ENCODE measurements at places on chromosomes 13 and 19. TPM values are rescaled to one million over a fixed set of nuclear protein-coding genes. Genes with fewer than 3 reads are reported as not detected.
A peak's percentile ranks its signal among the peaks of the same experiment; 100 is the strongest.

DNA sequence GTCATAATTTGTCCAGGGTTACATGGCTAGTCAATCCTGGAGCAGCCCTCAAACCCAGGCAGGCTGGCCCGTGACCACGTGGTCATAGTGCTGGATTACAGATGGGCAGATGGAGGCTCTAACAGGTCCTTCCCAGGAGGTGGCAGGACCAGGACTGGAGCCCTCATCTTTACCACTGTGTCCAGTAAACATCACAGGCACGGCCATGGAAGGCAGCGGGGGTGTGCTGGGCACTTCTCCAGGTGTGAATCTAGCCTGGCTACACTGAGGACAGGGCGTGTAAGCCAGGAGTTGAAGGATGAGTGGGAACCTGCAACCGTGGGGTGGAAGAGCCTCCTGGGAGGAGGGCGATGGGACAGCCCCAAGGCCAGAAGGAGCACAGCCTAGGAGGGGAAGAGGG, 6.1 kb downstream of the CIC start:
- peaks cover 85% of the 10 kb centered on the region for H3K4me1 ChIP-seq
- peak overlapping the region; percentile 96 for H3K27ac ChIP-seq
- no peak overlapping the region for H3K4me3 ChIP-seq
- H3K27me3 ChIP-seq, result no peaks in the 10 kb centered on the region
- H3K36me3 ChIP-seq, result peaks cover 31% of the 10 kb centered on the region
- DNase-seq, result no peak

PLPPR3 gene
- 8.4 TPM for total RNA-seq

CYP2F1 gene
- 4.1 TPM for total RNA-seq

ADGRE3 gene
- 2.4 TPM for total RNA-seq

KISS1R gene
- total RNA-seq, result not detected

DNA sequence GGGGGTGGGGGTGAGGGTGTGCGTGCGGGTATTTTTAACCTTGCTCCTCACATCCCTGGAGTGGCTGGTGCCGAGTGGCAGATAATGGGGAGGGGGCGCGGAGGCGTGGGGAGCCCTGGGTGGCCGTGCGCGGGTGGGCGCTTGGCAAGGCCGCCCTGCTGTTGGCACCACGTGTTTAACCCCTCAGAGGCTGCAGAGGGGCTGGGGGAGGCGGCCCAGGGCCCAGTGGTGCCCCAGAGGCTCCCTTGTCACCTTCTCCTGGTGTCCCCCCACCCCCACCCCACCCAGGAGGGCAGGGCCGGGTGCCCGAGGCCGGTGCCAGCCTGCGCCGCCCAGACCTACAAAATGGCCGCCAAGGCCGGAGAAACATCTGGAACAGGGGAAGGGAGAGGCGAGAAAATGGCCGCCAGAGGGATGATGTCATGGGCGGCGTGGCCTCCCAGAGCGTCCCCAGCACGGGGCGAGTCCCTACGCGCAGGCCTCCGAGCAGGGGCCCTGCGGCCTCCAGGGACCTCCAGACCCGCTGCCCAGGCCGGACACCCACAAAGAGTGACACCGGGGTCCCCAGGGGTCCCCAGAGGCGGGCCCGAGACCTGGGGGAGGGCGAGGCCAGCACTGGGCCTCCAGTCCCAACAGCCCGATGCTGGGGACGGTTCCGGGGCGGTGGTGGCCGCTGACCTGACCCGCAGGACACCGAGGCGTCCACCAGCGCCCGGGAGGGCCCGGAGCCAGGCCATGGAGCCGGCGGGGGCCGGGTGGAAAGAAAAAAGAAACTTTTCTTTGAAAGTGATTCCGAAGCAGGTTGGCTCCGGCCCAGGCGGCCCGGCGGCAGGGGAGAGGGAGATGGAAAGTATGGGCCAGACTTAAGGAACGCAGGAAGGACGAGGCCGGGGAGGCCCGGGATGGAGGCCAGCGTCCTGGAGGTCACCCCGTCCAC, 38.2 kb downstream of the NFIC start:
- peak overlapping the region; percentile 25 for H3K4me3 ChIP-seq
- DNase-seq, result peak; percentile 95
- peaks cover 55% of the 10 kb centered on the region for H3K4me1 ChIP-seq
- no peaks in the 10 kb centered on the region for H3K27me3 ChIP-seq
- peak overlapping the region; percentile 99 for H3K27ac ChIP-seq

CYP4F2 gene
- total RNA-seq, result not detected

- H3K27me3 ChIP-seq, result no peaks in the 10 kb centered on the region
- H3K4me3 ChIP-seq, result no peak overlapping the region
- no peak for DNase-seq
- no peak overlapping the region for H3K27ac ChIP-seq
- H3K4me1 ChIP-seq, result no peaks in the 10 kb centered on the region
Observed at GRCh38 chr19:33564836-33565338, 43.3 kb upstream of the PEPD start.

DNA sequence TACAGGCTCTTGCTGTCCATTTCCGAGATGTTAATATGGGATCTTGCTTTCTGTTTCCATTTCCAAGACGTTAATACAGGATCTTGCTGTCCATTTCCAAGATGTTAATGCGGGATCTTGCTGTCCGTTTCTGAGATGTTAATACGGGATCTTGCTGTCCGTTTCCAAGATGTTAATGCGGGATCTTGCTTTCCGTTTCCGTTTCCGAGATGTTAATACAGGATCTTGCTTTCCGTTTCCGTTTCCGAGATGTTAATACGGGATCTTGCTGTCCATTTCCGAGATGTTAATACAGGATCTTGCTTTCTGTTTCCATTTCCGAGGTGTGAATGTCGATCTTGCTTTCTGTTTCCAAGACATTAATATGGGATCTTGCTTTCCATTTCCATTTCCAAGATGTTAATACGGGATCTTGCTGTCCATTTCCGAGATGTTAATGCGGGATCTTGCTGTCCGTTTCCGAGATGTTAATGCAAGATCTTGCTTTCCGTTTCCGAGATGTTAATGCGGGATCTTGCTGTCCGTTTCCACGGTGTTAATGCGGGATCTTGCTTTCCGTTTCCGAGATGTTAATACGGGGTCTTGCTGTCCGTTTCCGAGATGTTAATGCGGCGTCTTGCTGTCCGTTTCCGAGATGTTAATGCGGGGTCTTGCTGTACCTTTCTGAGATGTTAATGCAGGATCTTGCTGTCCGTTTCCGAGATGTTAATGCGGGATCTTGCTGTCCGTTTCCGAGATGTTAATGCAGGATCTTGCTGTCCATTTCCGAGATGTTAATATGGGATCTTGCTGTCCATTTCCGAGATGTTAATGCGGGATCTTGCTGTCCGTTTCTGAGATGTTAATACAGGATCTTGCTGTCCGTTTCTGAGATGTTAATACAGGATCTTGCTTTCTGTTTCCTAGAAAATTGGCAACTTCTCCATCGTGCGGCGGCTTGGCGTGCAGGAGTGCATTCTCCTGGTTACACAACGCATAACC, 38.3 kb downstream of the PEX11G start:
- H3K4me1 ChIP-seq, result no peaks in the 10 kb centered on the region
- DNase-seq, result no peak
- no peak overlapping the region for H3K27ac ChIP-seq
- no peak overlapping the region for H3K4me3 ChIP-seq
- no peaks in the 10 kb centered on the region for H3K27me3 ChIP-seq

GRCh38 chr13:63481334-63481733, 2065.7 kb upstream of the PCDH20 start:
- H3K4me1 ChIP-seq, result no peaks in the 10 kb centered on the region
- H3K4me3 ChIP-seq, result no peak overlapping the region
- no peak overlapping the region for H3K27ac ChIP-seq
- no peaks in the 10 kb centered on the region for H3K36me3 ChIP-seq

DNA sequence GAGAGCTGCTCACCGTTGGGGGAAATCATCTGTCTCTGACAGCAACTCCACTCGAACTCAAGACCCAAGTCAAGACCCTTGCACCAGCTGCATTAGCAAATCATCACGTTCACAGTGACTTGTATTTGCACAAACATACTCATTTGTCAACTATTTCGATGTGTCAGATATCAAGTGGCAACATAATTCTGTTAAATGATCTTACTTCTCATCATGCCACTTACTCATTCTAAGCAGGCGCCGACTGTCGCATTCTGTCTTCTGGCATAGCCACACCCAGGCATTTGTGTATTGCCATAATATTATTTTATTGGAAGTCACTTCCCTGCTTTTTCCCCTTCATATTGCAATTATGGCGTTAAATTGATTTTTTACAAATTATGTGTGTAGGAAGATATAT, 23.0 kb upstream of the ATP1A3 start:
- H3K4me3 ChIP-seq, result no peak overlapping the region
- H3K36me3 ChIP-seq, result no peaks in the 10 kb centered on the region
- no peaks in the 10 kb centered on the region for H3K27me3 ChIP-seq
- H3K4me1 ChIP-seq, result no peaks in the 10 kb centered on the region

GRCh38 chr19:31351056-31351854, 2.0 kb upstream of the TSHZ3 start:
- peak overlapping the region; percentile 79 for H3K27ac ChIP-seq
- H3K4me1 ChIP-seq, result peaks cover 35% of the 10 kb centered on the region
- H3K4me3 ChIP-seq, result peak overlapping the region; percentile 89
- peak; percentile 88 for DNase-seq
- no peaks in the 10 kb centered on the region for H3K36me3 ChIP-seq

- no peak overlapping the region for H3K4me3 ChIP-seq
- H3K36me3 ChIP-seq, result no peaks in the 10 kb centered on the region
- no peaks in the 10 kb centered on the region for H3K4me1 ChIP-seq
- no peak for DNase-seq
- H3K27me3 ChIP-seq, result no peaks in the 10 kb centered on the region
- no peak overlapping the region for H3K27ac ChIP-seq
Observed at GRCh38 chr19:47436712-47437401, 17.5 kb upstream of the MEIS3 start.

DNA sequence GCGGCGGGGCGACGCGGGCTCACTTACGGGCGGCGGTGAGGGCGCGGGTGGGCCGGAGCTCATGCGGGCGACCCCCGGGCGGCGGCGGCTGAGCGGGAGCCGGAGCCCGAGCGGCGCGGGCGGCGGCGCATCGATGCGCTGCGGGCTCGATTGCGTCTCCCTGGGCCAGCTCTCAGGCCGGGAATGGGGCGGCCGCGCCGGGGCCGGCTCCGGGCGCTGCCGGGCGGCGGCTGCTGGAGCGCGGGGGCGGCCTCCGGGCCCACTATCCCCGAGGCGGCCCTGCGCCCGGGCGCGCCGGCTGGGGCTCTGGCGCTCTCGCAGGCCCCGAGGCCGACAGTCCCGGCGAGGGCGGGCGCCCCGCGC, 1.4 kb upstream of the TSHZ3 start:
- peak overlapping the region; percentile 89 for H3K27ac ChIP-seq
- peak; percentile 40 for DNase-seq
- no peaks in the 10 kb centered on the region for H3K36me3 ChIP-seq
- peaks cover 39% of the 10 kb centered on the region for H3K27me3 ChIP-seq

- no peaks in the 10 kb centered on the region for H3K27me3 ChIP-seq
Observed at GRCh38 chr13:29362849-29363604, 232.5 kb downstream of the SLC7A1 start.

DNA sequence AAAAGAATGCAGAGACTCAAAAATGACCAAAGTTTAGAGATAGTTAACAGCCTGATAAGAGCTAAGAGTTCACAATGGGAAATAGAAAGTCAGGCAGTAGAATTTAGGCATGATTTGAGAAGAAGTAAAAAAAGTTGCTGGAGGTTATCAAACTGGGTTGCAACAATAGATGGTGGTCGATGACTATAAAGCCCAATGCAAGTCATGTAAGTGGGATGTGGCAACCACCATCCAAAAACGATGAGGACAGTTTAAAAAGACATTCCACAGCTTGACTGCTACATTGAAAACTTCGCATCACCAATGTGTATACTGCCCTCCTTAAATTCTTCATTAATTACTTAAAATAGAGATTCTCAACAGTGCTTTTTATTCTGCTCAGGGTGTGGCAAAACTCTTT, 19.7 kb downstream of the ELF1 start:
- H3K36me3 ChIP-seq, result no peaks in the 10 kb centered on the region
- peaks cover 33% of the 10 kb centered on the region for H3K4me1 ChIP-seq
- no peak overlapping the region for H3K4me3 ChIP-seq
- no peak for DNase-seq
- no peak overlapping the region for H3K27ac ChIP-seq

DNA sequence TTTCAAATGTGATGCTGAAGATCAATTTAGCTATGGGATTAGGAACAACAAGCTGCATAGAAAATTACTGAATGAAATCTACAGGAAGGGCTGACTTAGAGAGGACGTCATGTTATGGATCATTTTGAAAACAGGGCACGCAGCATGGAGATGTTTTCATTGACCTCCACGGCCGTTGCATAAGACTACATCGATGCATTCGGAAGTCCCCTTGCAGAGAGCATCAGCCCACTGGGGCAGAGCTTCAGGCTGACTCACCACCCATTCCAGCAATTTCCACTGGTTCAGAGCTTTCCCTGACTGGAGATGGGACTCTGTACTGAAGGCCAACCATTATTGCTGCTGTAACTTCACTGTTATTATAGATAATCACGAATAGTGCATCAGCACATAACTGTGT, 305.3 kb downstream of the IRS2 start:
- H3K27me3 ChIP-seq, result no peaks in the 10 kb centered on the region
- H3K36me3 ChIP-seq, result no peaks in the 10 kb centered on the region
- H3K4me3 ChIP-seq, result no peak overlapping the region
- H3K27ac ChIP-seq, result no peak overlapping the region
- no peak for DNase-seq
- H3K4me1 ChIP-seq, result peaks cover 2% of the 10 kb centered on the region

GRCh38 chr13:33150126-33150525, 133.9 kb downstream of the KL start:
- no peak overlapping the region for H3K27ac ChIP-seq
- peaks cover 16% of the 10 kb centered on the region for H3K4me1 ChIP-seq
- DNase-seq, result no peak
- no peak overlapping the region for H3K4me3 ChIP-seq

DNA sequence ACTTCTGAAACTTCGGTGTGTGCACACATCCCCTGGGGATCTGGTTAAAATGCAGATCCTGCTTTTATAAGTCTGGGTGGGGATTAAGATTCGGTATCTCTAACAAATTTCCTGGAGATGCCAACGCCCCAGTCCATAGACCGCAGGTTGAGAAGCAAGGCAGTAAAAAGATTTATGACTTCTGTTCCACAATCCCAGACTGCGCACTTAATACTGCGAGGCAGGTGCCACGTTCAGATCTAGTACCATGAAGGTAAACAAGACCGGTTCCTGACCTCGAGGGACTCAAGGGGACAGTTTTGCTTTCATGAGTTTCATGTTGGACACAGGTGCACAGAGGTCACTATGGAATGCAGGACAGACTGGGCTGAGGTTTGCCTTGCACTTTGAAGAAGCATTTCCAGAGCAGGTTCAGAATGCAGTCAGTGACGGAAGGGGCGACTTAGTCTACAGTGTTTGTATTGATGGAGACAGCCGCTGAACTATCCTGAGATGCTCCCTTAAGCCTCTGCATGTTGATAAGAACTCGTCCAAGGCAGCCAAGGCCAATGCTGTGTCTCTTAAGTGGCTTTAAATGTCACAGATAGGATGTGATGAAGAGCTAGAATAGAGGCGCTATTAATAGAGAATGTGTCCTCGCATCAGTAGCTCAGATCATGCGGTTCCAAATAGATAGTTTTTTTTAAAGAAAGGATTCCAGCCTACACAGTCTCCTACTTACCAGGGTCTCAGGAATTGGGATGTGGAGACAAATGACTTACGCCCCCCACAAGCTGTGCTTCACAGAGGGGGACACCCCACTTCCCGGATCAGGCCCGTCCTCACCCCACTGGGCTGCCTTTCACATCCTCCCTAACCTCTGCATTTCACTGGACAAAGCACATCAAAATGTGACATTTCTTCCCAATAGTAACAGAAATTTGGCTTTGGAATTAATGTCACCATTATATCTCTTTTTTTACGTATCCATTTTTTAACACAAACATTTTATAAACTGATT, 97.1 kb upstream of the IRS2 start:
- no peaks in the 10 kb centered on the region for H3K36me3 ChIP-seq
- H3K27me3 ChIP-seq, result no peaks in the 10 kb centered on the region
- H3K4me3 ChIP-seq, result no peak overlapping the region
- H3K4me1 ChIP-seq, result no peaks in the 10 kb centered on the region
- DNase-seq, result no peak
